ENCODE measurements at places on chromosomes 12 and 14.
A peak's percentile ranks its signal among the peaks of the same experiment; 100 is the strongest.

DNA sequence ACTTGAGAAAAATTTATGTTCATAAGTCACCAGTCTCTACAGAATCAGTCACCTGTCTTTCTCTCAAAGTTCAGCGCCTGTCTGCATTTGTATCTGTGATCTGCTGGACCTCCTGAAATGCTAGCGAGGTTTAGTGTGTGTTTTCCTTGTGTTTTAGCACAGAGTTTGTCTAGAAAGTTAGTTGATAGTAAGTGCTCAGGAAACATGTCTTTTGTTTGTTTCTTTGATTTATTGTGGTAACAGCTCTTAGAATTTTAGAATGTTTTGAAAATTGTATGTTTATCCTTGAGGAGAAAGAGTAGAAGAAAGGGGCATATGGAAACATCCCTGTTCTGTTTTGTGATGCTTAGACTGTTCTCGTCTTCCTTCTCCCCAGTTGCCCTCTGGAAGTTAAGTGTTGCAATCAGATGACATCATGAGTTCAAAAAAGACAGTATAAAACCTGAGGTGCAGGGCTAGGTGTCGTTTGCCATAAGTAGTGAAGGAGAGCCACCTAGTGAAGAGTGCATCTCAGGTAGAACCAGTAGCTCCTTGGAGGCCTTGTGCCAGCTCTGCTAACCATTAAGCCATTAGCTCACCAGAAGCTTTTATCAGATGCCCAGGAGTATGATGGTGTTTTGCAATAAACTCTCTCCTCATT is 44.8 kb downstream of the FBXW8 start:
- peak; percentile 67 for DNase-seq

DNA sequence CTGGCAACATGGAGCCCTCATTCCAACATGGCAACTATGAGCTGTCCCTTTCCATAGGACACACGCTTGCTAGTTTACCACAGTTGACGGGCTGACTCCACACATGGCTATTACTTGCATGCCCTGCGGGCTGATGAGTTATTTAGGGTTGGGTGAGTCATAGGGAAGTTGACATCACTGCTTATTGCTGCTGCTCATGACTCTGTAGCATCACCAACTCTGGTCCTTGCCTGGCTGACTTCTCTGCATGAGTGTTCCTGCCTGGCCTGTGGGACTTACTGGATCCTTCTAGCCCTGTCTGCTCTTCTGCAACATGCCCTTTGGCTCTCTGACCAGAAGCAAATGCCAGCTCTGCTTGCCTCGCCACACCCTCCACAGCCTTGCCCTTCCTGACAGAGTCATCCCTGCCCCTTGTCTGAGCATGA is 199.5 kb downstream of the ANO6 start:
- peak; percentile 65 for DNase-seq

GRCh38 chr12:9827209-9827888 is at the start of gene KLRF1:
TSS of gene KLRF1 (plus strand) at chr12:9827481. CDS start at chr12:9827545, 64 bp downstream.
- DNase-seq: no peak

- no peak for DNase-seq
These were observed 20.1 kb upstream of the TEX22 start for GRCh38 chr14:105378199-105378598.

DNA sequence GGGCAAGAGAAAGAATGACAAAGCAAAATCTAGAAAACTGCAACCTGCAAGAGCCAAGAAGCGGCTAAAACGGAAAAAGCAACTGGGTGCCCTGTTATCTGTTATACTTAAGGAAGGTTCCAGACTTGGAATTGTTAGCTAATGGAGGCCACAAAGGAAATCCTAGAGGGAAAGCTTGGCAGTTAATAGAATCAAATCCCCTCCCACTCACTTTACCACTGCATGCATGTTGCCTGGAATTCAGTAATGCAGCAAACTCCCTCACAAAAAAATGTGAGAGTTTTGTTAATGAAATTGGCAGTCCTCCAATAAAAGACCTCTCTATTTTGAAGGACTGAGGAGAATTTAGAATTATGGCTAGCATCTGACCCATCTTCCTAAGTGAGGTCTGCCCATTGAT is 164.2 kb upstream of the SOX5 start:
- DNase-seq: no peak

GRCh38 chr14:74554742-74555362 is 57.2 kb downstream of the LTBP2 start:
- DNase-seq: no peak

DNA sequence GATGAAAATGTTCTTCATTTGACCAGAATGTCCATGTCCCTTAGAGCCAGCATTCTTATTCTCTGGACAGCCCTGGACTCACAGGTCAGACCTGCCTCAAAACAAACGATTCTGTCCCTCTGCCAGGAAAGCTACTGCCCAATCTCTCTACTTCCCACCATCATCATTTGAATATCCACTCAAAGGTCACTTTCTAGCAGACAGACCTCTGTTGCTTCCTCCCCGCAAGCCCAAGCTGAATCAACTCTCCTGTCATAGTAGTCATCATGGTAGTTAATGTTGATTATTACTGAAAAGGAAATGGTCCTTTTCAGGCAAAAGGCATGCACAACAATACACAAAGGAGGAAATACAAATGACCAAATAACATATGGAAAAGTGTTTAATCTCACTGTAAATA is 39.6 kb upstream of the CPM start:
- DNase-seq: peak; percentile 44

DNA sequence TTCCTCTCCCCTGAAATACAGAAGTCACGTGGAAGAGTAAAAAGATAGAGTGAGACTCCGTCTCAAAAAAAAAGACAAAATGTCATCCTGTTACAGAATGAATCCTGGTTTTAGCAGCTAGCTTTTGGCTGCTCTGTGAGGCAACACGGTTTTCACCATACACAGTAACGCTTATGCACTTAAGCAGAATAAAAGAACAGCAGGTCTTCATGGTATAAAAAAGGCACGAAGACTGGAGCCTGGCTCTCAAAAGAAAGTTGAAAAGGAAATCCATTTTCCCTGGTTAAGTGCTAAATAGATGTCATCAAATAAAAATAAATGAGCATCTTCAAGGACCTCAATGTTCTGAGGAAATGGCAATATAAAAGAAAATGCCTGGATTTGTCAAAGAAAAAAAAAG is 444.1 kb downstream of the IPO8 start:
- no peak for DNase-seq

- DNase-seq: no peak
These were observed 147.4 kb downstream of the C12orf75 start for GRCh38 chr12:105477873-105478272.

DNA sequence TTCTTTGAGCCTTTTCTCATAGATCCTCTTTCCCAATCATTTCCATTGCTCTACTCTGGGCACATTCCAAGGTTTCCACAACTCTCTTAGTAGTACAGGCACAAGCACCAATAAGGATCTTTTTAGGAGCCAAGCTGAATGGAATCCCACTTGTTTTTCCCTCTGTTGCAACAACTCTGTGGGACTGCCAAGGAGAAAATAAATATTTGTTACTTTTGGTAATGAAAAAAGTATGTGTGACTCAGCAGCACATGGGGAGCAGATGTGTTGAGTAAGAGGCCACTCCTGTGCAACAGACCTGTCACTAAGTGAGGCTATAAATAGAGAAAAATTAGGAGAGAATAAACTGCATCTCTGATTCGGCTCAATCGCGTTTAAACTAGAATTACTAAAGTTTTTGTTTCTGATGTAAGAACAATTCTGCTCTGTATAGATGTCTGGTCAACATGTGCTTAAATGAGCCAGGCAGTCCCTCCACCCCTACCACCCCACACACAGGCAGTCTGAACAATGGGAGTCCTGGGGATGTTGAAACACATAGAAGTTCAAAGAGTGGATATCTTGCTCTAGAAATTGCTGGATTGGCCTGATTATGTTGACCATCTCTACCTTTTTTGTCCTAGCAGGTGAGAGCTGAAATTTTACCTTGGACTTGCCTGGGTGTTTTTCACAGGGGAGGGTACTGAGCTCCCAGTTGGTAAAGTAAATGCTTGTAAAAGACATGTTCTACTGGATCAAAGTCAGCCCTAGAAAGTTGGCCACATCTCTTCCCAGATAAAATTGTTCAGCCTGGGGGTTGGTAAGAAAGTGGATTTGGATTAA is 244.3 kb upstream of the NOVA1 start:
- peak; percentile 80 for DNase-seq

GRCh38 chr12:16560273-16560672 is 45.7 kb downstream of the LMO3 start:
- peak; percentile 41 for DNase-seq

- no peak for DNase-seq
These were observed 86.8 kb upstream of the TMEM132C start for GRCh38 chr12:128180166-128180565.

DNA sequence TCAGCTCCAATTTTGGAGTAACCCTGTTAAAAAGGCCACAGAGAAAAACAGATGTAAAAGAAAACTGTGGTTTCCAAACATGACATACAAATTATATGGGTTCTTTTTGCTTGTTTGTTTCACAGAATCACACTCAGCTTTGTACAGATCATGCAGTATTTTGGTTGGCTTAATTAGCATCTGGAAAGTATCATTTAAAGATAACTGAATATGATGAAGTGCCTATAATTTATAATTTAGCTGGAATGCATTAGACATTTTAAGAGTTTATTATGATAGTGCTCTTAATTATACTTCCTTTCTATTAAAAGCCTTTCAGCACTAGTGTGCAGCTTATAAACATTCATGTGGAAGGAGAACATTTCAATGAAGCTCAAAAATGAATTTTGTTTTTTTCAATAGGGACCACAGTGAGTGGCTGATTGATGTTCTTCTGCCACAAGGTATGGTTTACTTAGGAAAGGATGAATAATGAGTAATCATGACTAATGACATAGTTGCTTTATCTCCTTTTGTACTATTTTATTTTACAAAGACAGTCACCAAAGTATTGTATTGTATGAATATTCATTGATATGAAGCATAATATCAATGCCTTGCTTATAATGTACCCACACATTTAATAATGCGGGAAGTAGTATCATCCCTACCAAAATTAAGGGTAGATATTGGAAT is 98.3 kb downstream of the UNC79 start:
- DNase-seq: no peak

- no peak for DNase-seq
These were observed 233.1 kb downstream of the PTPRO start for GRCh38 chr12:15555446-15555845.

DNA sequence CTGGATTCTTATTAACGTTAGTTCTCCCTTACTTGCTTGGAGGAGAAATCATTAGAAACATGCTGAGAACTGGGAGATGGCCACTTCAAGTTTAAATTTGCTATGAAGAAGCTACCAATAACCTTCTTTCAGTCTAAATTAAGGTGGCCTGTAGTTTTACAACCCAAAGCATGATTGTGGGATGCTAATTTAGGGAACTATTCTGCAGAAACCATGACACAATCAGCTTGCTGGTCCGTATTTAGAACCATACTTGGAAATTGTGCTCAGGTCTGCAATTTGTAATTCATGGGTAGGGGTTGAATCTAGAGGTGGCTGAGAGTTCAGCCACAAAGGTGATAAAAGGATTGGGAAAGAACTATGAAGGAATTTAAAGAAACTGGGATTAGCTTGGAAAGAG is 405.7 kb downstream of the RAD51B start:
- DNase-seq: no peak

- no peak for DNase-seq
These were observed 326.4 kb upstream of the SFSWAP start for GRCh38 chr12:131384544-131384855.

DNA sequence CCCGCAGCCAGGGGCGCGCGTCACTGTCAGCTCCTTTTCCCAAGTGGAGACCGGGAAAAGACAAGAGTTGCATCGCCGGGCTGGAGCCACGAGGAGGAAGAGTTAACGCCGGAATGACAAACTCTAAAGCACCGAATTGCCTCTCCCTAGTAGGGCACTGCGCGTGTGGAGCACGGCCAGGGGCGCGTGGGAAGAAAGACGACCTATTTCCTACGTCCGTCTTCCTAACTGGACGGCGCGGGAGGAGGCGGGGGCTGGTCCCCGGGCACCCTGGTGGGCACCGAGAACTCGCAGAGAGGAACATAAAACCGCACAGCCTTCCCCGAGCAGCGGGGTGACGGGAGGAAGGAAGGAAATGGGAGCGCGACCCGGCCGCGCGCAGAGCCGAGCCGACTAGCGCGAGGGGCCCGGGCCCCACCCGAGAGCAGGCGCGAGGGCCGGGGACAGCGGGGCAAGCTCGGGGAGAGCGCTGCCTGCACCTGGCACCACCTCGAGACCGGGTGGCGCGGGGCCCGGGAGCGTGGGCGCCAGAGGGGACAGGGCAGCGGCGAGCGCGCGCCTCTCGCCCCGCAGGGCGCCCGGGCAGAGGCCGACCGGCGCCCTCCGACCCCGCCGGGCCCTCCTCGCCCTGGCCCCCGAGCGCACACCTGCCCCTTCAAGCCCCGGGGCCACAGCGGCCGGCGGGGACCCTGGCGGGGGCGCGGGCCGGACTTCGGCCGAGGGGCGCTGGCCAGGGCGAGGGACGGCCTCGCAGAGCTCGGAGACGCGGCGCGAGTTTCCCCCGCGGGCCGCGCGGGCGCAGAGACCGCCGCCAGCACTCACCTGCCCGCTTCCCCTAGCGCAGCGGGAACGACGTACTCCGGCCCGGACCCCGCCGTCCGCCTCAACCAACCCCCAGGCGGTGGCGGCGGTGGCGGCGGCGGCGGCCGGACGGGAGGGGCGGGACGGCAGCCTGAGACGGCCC is at the start of gene SETD3:
SETD3 (minus strand) TSS at position 954 of the 964 bp plus-strand sequence. CDS start 15,054 bp downstream, outside the sequence.
- DNase-seq: peak; percentile 56

DNA sequence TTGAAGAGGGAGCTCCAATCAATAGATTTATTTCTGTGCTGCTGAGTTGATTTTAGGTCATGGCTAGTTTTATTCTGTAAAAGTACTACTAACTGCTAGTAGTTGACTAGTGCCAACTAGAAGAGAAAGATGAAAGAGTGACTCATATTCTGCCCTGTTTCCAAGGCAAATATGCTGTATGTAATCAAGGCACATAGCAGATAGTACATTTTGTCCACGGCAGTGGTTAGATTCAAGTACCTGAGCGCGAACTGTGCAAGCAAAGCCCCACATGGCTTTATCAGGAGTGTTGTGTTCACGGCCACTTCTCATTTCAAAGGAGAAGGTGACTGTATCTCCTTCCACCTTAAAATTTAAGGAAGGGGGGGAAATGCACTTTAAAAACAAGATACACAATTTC is 126.8 kb downstream of the TRAFD1 start:
- DNase-seq: peak; percentile 84

GRCh38 chr12:63294327-63294632 is 143.3 kb upstream of the AVPR1A start:
- DNase-seq: peak; percentile 97

- no peak for DNase-seq
These were observed 380.0 kb downstream of the ATP23 start for GRCh38 chr12:58321414-58321813.

GRCh38 chr12:121858662-121859572 is at the start of gene HPD:
TSS of gene HPD (minus strand) at chr12:121858859. CDS start at chr12:121858823, 36 bp downstream.
- DNase-seq: no peak

Measured in DMS53 (cell line).